ENCODE measurements at places on chromosomes 1 and 21.

GRCh38 chr1:206035027-206035426, 11.3 kb upstream of the CTSE start:
- no peak for DNase-seq

- DNase-seq, result no peak
These were observed 32.1 kb upstream of the KCNE1 start for GRCh38 chr21:34544032-34544496.

DNA sequence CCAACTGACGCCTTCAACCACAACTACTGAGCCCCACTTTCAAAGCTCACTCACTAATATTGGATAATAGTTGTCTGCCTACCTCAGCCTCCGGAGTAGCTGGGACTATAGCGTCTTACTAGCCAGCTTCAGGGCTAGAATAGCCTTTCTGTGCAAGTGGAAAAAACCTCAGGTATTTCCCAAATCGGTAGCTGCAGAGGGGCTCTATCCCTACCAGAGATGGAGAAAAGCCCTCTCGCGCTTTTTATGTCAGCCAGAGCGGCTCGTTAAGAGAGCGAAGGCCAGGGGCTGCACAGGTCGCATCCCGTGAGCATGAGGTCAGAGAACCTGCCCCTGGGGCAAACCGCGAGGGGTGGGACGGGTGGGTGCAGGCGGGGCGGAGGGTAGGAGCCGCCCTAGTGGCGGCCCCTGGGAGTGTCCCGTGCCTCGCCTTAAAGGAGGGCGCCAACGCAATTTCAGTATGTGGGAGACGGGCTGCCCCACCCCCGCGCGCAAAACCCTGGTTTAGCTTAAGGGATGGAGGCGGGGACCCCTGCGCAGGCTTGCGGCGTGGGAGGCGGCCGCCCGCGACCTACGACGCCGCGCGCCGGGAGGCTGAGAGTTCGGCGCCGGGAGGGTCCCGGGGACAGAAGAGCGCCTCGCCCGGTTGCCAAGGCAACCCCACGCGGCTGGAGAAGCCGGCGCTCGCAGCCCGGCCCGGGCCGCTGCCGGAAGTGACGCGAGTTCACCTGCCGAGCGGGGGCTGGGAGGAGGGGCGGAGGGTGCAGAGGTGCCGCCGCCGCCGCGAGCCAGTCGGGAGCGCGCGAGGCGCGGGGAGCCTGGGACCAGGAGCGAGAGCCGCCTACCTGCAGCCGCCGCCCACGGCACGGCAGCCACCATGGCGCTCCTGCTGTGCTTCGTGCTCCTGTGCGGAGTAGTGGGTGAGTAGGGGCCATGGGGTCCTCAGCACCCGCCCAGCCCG, at the start of gene CXADR:
CXADR (plus strand) TSS at position 791 of the 961 bp plus-strand sequence; CDS start at position 878, 87 bp downstream.
- DNase-seq, result no peak

DNA sequence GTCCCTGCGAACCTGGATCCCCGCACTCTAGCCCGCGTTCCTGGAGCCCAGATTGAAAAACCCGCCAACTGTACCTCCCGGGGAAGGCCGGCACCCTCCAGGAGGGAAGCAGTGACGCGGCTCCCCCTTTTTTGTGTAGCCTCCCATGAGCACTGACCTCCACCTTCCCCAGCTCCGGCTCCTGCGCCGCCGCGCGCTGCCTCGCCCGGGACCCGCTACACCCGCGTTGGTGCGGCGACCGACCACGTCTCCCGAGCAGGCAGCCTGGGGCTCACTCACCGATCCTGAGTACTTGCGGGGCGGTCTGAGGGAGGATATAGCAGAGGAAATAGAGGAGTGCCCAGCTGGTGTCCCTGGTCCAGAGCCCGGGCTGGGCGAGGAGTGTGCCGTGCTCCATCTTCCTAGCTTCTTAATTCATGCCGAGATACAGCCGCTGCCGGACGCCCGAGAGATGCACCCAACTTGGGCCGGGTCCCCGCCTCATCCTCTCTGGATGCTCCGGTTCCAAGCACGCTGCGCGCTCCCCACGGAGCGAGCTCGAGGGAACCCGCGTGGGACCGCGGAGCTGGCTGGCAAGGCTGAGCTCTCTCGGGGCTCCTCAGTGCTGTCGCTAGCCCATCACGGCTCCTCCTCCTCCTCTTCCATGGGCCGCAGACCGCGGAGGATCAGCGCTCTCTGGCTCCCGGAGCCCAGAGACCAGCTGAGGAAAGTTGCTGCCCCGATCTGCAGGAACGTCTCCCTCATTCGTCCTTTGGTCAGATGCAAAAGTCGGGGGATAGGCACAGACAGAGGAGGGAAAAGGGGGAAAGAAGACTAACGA, 482 bp downstream of the GRIK1 start:
- DNase-seq, result no peak

DNA sequence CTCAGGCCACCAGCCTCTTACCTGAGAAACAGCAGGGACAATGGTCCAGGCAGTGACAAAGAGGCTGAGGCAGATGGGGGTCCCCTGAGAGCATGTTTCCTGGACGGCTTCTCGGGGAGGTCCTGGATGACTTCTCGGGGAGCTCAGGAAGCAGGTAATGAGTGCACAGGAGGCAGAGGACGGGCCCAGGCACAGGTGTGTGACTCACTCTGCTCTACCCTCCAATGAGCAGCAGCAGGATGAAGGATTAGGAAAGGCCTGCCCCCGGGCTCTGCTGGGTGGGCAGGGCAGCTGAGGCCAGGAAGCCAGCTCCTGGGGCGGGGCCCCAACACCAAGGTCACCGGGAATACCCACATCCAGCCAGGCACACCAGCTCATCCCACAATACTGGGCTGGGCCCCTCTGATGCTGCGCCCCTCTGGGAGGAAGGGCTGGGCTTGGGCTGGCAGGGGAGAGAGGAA, 17.2 kb upstream of the PTAFR start:
- no peak for DNase-seq

GRCh38 chr1:84298684-84299535, 2.6 kb upstream of the SAMD13 start:
- DNase-seq, result no peak

GRCh38 chr1:231688989-231689388, 62.4 kb downstream of the DISC1 start:
- no peak for DNase-seq

DNA sequence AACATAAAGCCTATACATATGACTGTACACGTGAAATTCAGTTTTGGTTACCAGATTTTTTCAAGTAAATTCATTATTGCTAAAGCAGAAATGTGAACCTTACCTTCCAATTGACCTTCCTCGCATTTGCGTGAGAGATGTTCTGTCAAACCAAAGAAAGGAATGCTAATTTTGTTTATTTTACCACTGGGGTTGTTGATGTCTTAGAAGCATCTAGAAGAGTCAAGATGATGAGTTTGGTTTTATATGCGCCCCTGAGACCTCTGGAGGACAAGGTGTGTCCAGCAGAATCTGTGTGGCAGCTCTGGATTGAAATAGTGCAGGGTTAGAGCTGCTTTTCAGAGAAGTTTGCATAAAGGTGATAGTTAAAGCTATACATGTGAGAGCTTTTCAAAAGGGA, 48.4 kb downstream of the ZBTB40 start:
- DNase-seq, result no peak

- no peak for DNase-seq
These were observed 499.3 kb upstream of the ADAMTS5 start for GRCh38 chr21:27466140-27466539.

GRCh38 chr1:6208723-6209660, 3.1 kb downstream of the RNF207 start:
- DNase-seq, result no peak

- no peak for DNase-seq
These were observed 3.3 kb downstream of the CACYBP start for GRCh38 chr1:175002910-175003517.

GRCh38 chr1:182229921-182230491, 161.6 kb downstream of the GLUL start:
- DNase-seq, result no peak

- no peak for DNase-seq
These were observed 59.6 kb downstream of the ZSWIM5 start for GRCh38 chr1:45146833-45147232.

DNA sequence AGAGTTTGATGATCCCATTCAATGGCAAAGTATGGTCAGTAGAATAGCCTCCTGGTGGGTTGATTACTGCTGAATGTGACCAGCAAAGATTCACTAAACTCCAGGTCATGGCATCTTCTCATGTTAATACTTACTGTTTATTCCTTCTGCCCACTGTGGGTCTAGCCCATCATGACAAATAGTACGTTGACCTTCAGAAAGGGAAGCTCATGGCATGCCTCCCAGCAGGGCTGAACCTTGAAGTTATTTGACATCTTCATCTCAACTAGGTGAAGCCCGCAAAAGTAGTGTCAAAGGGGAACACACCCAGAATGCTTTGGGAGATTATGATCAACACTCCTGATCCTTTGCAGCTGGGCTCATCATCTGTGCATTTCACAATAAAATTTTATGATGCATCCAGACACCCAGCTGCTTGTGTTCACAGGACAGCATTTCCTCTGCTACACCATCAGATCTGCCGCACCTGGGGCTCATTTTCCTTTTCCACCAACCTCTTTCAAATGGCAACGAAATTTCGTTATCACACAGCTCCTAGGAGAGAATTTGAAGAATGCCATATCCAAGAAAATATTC, 49.6 kb downstream of the HLX start:
- DNase-seq, result no peak

DNA sequence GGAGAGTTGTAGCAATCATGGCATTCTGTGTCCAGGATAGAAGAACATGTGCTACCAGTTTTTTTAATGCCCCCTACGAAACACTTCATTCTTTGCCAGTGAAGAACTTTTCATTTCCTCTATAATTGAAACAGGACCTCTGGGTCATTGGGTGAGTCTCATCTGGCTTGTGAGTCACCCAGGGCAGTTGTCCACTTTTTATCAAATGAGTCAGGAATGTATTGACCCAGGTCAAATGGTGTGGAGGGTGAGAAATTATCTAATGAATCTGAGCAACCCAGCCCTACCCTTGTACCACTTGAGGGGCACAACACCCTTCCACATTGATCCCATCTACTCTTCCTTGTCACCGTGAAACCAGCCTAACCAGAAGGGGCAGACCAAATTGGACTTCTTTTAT, 417.3 kb upstream of the PROX1 start:
- DNase-seq, result no peak

DNA sequence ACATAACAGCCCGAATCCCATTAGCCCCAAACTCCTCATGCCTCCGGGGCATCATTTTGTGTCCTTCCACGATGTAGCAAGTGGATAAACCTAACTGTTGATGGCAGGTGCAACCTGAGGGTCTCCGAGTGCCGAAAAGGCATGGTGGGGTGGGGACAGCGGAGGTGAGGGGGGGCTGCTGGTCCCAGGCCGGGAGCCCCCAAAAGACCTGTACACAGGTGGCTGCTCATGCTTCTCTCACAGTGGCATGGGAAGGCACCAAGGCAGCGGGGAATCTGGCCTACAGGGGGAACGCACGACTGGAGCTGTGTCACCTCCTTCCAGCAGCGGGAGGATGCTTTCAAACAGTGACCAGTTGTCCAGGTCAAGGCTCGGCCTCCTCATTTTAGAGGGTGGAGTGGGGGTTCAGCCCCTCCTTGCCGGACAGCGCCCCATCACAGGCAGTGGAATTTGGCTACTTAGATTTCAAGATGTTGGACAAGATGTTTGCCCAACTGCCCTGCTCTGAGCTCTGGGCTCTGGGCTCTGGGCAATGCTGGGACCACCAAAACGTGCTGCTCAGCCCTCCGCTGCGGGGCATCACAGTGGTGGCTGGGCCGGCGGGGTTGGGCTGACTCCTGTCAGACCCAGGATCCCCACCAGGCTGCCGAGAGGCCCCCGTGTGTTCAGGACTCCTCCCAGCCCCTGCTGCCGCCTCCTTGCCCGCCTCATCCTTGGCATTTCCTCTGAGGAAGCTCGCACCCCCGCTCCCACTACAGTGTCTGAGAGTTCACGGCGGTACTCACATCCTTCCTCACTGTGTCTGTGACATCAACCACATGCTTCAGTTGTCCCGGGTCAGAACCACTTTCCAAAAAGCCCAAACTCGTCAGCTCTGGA, 7.6 kb downstream of the DNMT3L start:
- no peak for DNase-seq

GRCh38 chr1:156074661-156075060, 7.6 kb downstream of the MEX3A start:
- DNase-seq, result no peak

GRCh38 chr1:67679691-67680090, 5.3 kb upstream of the GADD45A start:
- DNase-seq, result no peak

GRCh38 chr1:225770561-225771248, 6.9 kb upstream of the SRP9 start:
- no peak for DNase-seq

DNA sequence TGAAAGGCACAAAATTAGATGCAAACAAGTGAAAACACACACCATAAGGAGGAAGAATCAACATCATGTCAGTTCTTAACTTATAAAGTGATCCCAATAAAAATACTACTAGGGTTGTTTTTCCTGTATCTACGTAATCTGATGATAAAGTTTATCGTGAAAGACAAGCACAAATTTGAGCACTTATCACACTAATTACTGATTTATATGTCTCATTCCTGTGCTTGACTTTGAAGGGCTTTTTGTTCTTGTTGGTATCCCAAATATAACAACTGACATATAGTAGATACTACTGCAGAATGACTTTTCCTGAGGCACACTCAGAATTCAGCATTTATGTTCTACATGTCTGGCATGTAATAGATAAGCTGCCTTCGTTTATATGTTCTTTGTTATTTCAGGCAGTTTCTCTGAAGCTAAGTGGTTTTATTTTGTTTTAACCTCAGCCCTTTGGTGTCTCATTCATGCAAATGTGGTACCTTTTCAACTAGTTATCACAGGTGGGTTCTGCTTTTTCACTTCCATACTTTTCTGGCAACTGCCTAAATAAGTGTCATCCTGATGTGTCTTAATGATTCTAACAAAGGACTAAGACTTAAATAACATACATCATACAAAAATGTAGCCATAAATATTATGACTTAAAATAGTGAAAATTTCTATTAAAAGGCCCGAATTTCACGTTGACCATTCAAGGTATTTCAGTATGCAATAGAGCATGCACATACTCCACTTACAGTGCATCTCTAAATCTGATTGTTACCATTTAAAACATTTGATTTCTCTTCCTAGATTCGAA, 73.2 kb downstream of the LRRC8C start:
- DNase-seq, result no peak

GRCh38 chr1:153794624-153795329, 19.6 kb downstream of the SLC27A3 start:
- no peak for DNase-seq

DNA sequence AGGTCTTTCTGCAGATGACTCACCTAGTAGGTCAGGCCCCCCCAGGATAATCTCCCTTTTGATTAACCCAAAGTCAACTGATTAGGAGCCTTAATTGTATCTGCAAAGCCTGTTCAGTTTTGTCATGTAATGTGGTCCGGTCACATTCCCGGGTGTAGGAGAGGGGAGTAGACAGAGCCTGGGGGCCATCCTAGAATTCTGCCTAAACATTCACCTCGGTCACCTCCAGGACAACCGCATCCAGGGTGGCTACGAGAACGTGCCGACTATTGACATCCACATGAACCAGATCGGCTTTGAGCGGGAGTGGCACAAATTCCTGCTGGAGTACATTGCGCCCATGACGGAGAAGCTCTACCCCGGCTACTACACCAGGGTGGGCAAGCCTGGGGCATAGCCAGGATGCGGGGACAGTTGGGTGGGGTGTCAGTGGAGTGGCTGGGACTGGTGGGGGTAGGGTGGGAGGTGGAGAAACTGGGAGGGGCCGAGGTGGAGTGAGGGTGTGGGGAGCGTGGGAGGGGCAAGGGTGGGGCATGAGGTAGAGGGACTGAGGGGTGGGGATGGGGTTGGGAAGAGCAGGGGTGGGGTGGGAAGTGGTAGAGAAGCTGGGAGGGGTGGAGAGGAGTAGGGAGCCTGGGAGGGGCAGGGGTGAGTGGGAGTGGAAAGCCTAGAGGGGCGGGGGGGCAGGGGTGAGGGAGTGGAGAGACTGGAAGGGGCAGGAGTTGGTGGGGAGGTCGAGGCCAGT, 9.6 kb upstream of the MFN2 start:
- DNase-seq, result no peak

GRCh38 chr21:22632176-22632575, 1634.0 kb downstream of the NCAM2 start:
- DNase-seq, result no peak
